ENCODE measurements at places on chromosomes 2 and 18. TPM values are rescaled to one million over a fixed set of nuclear protein-coding genes. Genes with fewer than 3 reads are reported as not detected.

DNA sequence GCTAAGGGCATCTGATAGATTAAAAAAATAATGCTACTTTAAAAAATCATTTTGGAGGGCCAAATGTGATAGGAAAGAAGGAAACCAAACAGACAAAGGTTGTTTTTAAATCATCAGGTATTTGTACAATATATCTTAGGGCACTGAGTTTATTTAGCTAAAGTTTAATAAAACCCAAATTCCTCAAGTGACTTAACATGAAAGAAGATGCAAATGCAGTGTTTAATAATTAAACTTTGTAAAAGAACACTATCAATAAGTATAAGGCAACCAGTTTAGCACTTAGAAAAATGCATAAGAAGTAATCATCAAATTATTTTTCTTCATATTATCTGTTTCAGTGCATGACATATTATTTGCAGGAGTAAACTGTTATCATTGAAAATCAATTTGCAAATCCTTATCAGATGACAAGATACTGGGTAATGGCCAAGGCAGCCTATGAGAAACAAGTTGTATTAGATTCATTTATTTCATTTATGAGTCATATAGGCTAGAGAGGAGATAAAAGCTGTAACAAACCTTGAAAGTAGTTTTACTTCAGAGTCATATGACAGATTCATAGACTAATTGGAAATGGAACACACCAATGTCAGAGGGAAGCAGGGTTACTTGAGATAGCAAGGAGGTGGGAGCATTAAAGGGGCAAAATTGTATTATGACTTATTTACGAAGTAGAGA, 165.5 kb downstream of the GCA start:
- peak; percentile 57 for DNase-seq

The MAP2 gene
- 2.1 TPM for total RNA-seq

The ACVR1 gene
- total RNA-seq = 15.1 TPM

The RNF125 gene
- 0.36 TPM for total RNA-seq

- DNase-seq = no peak
Measured at GRCh38 chr2:236959036-236959435, 126.7 kb upstream of the COPS8 start.

DNA sequence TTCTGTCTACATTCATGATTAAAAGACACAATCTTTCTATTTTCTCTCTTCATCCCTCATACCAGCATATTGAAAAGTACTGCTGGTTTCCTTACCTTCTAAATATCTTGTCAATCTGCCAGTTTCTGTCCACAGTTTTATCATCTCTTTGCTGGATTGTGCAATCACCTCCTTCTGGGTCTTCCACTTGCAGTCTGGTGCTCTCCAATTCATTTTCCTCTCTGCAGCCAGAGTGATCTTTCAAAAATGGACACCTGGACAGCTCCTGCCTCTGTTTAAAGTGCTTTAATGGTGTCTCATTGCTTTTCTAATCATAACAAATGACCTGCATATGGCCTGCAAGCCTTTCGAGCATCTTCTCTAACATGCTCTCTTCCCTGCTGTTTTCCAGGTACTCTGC, 94.0 kb downstream of the C1QL2 start:
- DNase-seq = no peak

GRCh38 chr2:170218456-170218855, 40.5 kb downstream of the MYO3B start:
- DNase-seq = no peak

The DNAJC27 gene
- total RNA-seq = 3.8 TPM

The TNP1 gene
- total RNA-seq = not detected

The FAP gene
- 1.9 TPM for total RNA-seq

DNA sequence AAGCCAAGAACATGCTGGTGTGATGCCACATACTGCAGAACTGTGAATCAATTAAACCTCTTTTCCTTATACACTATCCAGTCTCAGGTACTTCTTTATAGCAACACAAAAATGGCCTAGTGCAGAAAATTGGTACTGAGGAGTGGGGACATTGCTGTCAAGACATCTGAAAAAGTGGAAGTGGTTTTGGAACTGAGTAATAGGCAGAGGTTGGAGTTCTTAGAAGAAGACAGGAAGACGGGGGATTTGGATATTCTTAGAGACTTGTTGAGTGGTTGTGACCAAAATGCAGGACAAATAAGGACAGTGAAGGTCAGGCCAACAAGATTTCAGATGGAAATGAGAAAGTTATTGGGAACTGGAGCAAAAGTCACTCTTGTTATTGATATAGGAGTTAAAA, 31.3 kb upstream of the CDH2 start:
- no peak for DNase-seq

- DNase-seq = no peak
Measured at GRCh38 chr18:37975446-37975845, 409.8 kb upstream of the CELF4 start.

The RTP5 gene
- total RNA-seq = not detected
